Breast epithelium (tissue), 4 donors: ENCODE measurements at places on chromosomes 5 and 9. TPM values are rescaled to one million over a fixed set of nuclear protein-coding genes. Genes with fewer than 3 reads are reported as not detected.

Gene SLC25A2
- total RNA-seq, result 0.98 TPM

Gene TRIM41
- 15.1 TPM for total RNA-seq

Gene IL4
- not detected for total RNA-seq

Gene NTNG2
- 1.9 TPM for total RNA-seq

Gene PCDHB5
- total RNA-seq, result 9.8 TPM

Gene ISL1
- total RNA-seq, result not detected

Gene MRRF
- total RNA-seq, result 44.9 TPM

Gene WNT8A
- not detected for total RNA-seq

Gene CARTPT
- total RNA-seq, result not detected
